ENCODE measurements at places on chromosomes 2 and 18.

DNA sequence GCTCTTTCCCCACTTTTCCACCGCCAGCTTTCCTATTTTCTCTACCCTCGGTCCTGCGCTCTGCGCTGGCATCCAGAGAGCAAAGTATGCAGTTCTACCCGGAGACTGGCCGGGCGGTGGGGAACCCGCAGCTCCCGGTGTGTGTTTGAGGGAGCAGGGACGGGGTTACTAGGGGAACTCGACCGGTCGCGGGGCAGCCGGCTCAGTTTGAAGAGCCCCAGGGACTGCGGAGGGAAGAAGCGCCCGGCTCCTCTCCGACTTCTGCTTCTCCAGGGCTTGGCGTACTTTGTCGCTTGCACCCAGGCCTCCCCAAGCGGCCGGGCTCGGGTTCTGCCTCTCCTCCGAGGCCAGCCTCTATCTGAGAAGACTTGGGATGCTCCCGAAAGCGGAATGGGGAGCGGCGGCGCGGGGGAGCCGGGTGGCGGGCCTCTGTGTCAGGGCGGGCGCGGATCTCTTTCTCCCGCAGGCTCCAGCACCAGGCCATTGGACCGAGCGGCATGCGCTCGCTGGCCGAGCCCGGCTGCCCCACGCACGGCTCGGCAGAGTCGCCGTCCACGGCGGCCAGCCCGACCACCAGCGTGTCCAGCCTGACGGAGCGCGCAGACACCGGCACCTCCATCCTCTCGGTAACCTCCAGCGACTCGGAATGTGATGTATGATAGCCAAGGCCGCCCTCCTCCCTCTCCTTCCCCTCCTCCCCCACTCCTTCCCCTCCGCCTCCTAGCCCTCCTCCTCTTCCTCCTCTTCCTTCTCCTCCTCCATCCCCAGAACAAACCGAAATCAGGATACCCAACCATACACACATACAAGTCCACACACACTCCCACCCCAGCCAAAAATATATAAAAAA, 2.8 kb downstream of the SIX3 start:
- no peak for DNase-seq

GRCh38 chr2:119487434-119488244, 36.6 kb downstream of the SCTR start:
- no peak for DNase-seq

- no peak for DNase-seq
These were observed 9.6 kb downstream of the CALCRL start for GRCh38 chr2:187438455-187438854.

DNA sequence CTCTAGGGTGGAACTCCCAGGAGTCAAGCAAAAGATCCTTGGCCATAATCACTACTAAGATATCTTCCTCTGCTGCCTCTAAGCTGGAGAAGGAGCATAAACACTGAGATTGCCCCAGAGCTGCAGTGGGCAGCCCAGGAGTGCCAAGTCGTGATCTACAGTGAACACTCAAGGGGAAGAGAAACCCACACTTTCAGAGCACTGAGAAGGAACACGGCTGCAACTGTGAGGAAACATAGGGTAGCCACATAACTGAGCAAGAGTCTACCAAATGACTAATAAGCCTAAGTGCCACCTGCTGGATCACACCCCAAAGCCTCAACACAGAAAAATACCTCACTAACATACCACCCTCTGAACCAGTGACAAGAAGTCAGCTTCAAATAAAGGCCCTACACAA, 79.6 kb upstream of the RAB12 start:
- DNase-seq: no peak

GRCh38 chr2:224310943-224311625, 90.8 kb downstream of the FAM124B start:
- DNase-seq: no peak

- DNase-seq: no peak
These were observed 10.4 kb upstream of the MSGN1 start for GRCh38 chr2:17805717-17806363.

GRCh38 chr2:218010984-218011652, 8.3 kb upstream of the TNS1 start:
- DNase-seq: peak; percentile 51

DNA sequence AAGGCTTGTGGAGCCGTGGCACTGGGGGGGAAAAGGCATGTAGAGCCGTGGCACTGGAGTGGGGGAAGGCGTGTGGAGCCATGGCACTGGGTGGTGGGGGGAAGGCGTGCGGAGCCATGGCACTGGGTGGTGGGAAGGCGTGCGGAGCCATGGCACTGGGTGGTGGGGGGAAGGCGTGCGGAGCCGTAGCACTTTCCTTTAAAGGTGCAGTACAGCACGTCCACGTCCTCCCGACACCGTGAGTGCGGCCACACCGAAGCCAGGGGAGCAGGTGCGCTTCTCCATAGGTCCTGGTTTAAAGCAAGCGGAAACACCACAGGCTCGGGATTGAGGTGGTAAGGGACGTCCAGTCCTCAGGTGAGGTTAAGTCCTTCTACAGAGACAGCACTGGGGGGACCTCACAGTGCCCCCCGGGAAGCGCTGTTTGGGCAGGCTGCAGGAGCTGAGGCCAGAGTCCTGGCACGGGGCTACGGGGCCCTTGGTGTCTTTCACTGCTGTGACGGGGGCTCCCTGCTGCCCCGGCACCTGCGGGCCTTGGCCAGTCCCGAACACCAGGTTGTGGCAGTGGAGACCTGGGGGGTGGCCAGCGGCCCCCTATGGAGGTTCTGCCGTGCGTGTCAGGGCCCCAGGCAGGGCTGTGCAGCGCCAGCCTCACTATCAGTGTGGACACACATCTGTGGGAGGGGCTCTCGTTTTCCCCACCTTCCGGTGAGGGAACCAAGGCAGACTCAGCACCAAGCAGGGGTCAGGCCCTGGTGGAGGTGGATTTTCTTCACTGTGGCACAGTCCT, 93.0 kb upstream of the CTDP1 start:
- DNase-seq: no peak

GRCh38 chr18:70578480-70578879, 289.6 kb downstream of the SOCS6 start:
- DNase-seq: no peak

GRCh38 chr2:187470698-187471097, 22.6 kb upstream of the CALCRL start:
- DNase-seq: no peak

GRCh38 chr18:68660354-68661183, 54.3 kb downstream of the TMX3 start:
- DNase-seq: no peak

- no peak for DNase-seq
These were observed 49.8 kb downstream of the ZC3H15 start for GRCh38 chr2:186535861-186536260.

DNA sequence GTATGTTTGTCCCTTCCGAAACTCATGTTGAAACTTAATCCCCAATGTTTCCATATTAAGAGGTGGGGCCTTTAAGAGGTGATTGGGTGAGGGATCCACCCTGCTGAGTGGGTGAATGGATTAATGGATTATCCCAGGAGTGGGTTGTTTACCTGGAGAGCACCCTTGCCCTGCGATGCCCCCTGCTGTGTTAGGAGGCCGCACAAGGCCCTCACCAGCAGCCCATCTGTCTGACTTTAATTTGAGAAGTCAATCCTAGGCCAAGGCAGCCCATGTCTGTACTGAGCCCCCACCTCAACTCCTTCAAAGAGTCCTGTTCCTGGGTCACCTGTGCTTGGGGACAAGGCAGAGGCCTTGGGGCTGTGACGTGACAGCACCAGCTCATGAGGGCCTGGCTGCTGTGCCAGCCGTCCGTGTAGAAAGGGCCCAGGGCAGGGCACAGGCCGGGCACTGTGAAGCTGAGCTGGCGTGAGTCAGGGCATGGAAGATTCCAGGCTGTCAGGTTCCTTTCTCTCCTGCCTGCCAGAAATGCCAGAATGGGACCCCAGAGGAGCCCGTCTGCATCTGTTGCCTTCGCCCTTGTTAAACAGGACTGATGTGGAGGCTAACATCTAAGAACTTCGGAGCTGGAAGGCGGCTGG, 21.3 kb upstream of the TAF1B start:
- no peak for DNase-seq

- no peak for DNase-seq
These were observed 303.5 kb downstream of the STK39 start for GRCh38 chr2:167943897-167944296.

- no peak for DNase-seq
These were observed 169.5 kb upstream of the COPS8 start for GRCh38 chr2:236916181-236916580.

- no peak for DNase-seq
These were observed 335.0 kb upstream of the TRIB2 start for GRCh38 chr2:12381543-12382325.

DNA sequence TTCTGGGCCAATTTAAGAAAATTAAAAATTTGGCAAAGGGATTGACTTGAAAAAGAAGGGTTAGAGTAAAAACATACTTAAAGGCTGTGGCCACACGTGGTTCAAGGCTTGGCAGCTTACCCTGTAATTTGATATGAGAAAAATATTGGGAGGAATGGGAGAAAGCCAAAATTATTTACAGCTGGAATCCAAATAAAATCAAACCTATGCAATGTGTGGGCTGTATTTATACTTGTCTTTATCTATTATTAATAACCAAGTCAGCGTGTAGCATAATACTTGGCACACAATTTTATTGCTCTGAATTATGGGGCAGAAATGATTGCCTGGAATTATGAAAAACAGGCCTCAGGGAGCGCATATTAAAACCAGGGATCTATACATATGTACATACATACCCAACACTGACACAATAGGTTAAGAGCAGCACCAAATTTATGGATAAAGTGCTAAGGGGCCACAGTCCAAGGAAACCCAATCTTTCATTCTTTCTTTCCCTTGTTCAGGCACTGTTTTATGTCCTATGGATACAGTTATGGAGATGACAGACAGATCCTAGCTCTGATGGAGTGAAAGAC, 35.6 kb downstream of the FAM124B start:
- DNase-seq: no peak

DNA sequence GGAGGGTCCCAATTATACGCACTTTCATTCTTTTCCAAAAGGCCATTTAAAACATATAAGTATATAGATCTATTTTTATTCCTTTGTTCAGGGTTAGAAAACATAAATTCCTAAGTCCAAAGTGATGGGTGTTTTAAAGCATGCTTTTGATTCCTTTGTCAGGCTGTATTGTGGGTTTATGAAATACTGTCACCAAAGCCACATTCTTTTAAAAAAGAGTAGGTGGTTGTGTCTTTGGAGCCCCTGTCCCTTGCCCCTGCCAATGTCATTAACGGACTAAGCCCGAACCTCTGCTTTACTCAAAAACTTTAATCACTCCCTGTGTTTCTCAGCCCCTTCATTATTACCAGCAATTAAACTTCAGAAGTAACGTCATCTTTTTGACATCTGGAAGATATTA, 104.9 kb upstream of the APCDD1 start:
- no peak for DNase-seq

DNA sequence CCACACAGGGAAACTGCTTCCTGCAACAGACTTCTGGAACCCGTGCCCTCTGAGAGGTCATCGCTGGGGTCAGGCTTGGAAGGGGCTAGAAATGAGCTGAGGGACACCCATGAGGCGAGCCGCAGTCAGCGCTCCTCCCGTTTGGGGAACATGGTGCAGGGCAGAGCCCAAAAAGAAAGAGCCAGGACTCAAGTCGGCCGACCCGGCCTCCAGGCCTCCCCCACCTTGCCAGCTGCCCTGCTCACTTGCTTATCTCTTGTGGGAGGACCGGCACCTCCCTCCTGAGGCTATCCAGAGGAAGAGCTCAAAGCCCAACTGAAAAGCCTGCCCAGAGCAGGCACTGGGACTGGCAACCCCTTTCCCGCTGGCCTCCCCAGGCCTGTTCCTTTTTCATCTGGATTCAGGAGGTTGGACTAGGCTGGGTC, 43.6 kb downstream of the SCTR start:
- no peak for DNase-seq

- DNase-seq: no peak
These were observed 7.6 kb downstream of the NEU4 start for GRCh38 chr2:241816431-241817121.

DNA sequence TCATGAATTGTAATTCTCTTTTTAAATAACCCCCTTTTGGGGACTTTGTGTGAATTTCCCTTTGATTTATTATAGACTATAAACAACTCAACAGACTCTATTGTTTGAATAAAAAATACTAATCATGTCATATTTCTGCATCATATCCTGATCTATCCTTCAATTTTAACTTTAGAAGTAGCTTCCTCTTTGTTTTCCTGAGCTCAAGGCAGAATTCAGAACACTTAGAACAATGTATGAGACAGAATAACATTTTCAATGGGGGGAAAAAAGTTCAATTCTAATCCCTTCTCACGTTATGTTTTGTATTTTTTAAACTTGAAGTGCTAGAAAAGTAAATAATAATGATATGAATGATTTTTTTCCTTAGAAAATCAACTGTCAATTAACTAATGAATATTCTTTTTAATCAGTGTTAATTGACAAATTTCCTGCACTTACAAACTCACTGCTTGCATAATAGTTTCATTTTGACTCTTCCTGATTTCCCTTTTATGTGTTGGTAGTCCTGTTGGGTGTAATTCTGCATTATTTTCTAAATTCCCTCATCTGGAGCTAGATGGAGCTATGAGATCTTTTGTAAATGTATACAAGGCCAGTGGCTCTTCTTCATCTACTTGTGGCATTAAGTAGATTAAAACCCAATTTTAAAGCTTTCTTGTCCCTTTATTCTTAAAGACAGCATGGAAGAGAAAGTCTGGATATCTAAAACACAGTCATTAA, 326.1 kb downstream of the PARD3B start:
- no peak for DNase-seq

DNA sequence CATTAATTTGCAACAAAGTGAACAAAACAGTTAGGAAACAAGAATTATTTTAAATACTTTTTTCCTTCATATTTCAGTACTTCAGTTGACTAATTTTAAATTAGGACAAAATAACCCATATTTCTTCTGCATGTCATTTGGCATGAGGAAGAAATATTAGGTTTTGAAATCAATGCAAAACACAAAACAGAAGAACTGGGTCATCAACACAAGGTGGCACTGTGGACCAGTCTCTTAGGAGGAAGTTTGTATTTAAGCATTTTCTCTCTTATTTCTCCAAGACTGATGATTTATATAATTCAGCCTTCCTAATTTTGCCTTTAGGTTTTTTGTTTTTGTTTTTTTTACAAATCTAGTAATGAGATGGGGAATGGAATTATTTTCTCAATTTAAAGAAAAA, 352.8 kb upstream of the KCNH7 start:
- no peak for DNase-seq

All from GDM1 (cell line).